Hindlimb muscle (tissue), 1 donor: ENCODE measurements at places on chromosomes 2 and 18. TPM values are rescaled to one million over a fixed set of nuclear protein-coding genes. Genes with fewer than 3 reads are reported as not detected.

DNA sequence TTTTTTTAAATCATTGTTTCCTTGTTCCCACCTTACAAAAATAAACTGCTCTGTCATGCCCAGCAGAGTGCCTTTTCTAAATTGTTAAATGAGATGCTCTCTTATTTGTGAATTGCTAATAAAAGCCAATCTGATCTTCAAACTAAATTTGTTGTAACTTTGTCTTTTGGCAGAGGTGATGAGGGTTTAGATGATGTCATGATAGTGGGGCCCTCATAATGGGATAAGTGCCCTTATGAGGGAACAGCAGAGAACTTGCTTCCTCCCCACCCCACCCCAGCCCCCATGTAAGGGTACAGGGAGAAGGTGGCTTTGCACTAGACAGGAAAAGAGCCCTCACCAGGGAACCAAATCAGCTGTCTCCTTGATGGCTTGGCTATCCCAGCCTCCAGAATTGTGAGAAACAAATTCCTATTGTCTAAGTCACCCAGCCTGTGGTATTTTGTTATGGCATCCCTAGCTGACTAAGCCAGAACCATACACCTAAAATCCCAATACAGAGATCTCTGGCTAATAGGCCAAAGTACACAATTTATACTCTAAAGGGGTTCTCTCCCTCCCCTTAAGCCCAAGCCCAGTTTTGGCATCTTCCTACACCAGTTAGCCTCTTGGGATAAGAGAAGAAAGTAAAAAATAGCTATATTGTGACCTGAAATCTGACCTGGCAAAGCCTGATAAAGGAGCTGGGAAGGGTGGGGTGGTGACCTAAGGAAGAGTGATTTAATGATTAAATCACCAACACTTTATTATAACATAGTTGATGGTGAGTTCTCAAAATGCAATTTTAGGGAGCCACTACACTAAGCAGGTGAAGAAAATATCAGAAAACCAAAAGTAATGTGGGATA lies 40.3 kb upstream of the HNRNPA3 start:
- no peak for DNase-seq

GRCh38 chr2:72630767-72631166 lies 195.1 kb downstream of the EXOC6B start:
- DNase-seq, result no peak

WNT6 gene
- polyA plus RNA-seq, result 0.45 TPM

GRCh38 chr18:58599106-58599505 lies 29.8 kb downstream of the ALPK2 start:
- DNase-seq, result no peak

DNA sequence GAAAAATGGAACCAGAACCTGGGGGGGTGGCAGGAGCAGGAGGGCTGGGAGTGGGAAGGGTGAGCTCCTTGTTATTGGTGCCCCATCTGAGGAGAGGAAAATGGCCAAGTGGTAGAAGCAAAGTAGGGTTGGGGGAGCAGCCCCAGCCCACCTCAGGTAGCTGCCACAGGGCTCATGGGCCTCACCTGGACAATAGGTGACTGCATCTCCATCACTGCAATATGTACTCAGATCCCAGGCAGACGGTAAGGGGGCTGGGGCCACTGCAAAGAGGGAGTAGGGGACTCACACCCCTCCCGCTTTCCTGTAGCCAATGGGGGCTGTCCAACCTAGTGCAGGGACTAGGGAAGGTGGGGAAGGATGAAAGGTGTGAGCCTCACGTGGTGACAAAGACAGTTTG lies 4.2 kb downstream of the C2orf81 start:
- DNase-seq, result no peak

ACTR1B gene
- 50.4 TPM for polyA plus RNA-seq

DNA sequence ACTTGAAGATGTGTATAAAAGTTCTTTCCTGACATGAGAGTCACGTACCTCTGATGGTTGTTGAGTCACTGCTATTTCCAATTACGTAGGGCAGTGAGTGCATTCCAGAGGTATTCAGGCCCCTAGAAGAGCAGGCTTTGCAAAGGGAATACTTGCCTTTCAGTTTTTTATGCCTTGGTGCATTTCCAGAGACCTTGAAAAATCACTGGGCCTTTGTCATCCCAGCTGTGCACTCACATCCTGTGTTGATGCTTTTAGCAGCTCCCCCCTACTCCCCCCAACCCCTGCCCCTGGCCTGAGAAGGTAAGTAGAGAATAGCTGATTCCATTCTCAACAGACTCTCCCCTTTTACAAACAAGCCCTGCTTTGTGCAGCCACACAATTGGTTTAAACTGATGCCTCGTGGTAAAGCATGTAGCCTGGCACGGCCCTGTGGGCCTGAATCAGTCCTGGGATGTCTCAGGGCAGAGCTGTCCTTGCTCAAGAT lies 174.2 kb downstream of the PRPF40A start:
- peak; percentile 75 for DNase-seq

DNA sequence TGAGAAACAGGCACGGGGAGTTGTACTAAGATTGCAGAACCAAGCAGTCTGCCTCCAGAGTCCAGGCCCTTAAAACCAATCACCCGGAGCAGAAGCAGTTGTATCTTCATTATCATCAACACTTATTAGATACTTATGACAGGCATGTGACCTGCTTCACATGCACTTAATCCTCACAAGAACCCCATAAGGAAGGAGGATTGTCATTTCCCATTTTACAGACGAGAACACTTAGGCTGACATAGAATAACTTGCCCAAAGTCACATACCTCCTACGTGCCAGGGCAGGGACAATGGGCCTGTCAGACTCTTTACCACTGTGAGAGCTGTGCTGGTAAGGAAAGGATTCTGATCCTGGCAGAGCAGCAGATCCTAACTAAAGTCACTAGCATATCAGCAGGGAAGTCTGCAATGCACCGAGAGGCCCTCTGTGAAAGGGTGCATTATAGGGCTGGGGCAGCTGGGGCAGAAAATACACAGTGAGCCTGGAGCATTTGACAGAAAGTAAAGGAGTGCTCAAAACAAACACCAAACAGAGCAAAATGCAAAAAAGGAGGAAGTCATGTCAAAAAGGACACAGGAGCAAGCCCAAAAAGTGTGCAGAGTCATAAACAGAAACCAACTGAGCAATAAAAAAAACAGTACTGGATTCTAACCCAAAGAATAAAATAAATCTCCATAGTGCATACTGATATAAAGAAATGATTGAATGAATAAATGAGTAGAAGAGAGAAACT lies 55.9 kb upstream of the SP3 start:
- DNase-seq, result no peak

DNA sequence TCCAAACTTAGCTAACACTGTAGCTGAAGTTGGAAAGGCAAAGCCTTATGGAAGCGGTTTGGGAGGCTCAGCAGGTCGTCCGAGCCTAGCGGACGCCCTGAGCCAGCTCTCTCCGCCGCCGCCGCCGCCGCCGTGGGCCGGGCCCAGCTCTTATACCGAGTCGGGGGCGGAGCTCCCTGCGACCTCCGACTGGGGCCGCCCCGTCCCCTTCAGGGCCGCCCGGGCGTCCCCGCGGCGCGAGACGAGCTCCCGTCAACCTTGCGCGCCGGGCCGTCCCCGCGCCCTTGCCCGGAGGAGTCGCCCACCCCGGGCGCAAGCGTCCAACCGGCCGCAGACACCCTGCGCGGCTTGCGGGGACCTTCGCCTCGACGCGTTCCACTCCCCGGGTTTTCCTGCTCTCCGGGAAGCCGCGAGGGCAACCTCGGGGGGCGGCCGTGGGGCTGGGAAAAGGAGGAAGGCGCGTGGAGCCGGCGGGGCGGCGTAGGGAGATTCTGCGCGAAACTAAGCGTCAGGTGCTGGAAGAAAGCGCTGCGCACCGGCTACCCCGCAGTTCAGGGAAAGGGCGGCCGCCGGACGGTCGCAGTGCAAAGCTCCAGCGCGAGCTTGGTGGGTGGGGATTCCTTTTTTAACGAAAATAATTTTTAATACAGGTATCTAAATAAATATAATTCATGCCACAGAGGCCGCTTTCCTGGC lies at the start of gene SLC40A1:
Gene SLC40A1 (minus strand): TSS at position 129 of the 696 bp plus-strand sequence. CDS start 326 bp downstream, outside the sequence.
- DNase-seq, result peak; percentile 90

ZNF396 gene
- polyA plus RNA-seq, result 1.3 TPM

GRCh38 chr2:105864262-105864661 lies 119.5 kb downstream of the NCK2 start:
- DNase-seq, result no peak

GKN2 gene
- not detected for polyA plus RNA-seq

DNA sequence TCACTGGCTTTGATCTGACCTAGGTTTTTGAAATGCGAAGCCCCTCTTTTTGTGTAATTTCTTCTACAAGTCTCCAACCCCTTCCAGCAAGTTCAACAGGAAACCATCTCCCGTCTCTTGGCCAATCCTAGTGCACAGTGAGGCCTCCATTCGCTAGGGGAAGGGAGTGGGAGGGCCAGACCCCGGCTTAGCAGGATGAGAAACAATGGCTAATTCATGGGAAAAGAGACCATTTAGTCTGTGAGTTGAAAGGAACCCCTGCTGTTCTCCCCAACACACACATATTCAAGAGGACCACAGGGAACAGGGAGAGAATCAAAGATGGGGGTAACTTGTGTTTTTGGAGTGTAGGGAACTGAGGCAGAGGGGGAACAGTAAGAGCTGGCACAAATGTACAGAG lies 83.0 kb downstream of the RTN4 start:
- no peak for DNase-seq

NR4A2 gene
- 1.9 TPM for polyA plus RNA-seq

DNA sequence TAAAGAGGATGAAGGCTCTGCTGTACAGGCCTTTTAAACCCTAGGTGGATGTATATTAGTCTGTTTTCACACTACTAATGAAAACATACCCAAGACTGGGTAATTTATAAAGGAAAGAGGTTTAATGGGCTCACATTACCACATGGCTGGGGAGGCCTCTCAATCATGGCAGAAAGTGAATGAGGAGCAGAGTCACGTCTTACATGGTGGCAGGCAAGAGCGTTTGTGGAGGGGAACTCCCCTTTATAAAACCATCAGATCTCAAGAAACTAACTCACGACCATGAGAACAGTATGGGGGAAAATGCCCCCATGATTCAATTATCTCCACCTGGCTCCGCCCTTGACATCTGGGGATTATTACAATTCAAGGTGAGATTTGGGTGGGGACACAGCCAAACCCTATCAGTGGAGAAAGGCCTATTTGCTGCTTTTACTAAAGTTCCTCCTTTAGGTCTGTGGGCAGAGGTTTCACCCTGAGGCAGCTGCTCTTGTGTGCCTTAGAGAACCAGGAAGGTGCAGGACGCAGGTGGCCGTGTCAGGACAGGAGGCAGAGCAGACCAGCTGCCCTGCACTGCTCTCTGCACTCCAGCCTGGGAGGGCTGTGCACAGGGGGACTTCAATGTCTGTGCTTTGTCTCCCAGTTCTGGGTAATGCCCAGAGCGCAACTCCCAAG lies 178.8 kb upstream of the HDAC4 start:
- DNase-seq, result no peak

DNA sequence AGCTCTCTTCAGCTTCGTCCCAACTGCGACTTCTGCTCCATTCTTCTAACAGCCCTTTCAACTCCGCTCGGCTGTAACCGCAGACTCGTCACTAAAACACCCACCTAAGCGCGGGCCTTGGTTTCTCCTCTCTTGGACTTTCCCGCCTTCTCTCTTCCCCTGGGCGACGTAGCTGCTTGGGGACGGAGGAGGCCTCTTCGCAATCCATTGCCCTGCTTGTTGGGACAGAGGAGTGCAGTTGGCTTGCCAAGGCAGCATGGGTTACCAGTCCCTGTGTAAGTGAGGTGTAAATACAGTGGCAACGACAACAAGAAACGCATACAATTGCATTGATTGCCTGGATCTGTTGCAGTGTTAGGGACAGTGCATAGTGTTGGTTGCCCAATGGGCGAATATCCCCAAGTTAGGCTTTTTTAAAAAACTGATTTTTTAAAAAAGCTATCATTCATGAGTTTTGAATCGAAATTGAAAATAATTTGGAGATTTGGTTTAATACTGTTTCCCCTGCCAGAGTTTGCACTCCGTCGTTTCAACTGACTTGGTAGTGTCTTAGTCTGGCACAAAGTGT lies 484 bp upstream of the DARS1 start:
- no peak for DNase-seq

GRCh38 chr18:21747764-21748693 lies 7.4 kb downstream of the MIB1 start:
- DNase-seq, result no peak

- no peak for DNase-seq
Observed at GRCh38 chr2:96143848-96144480, 1.3 kb downstream of the DUSP2 start.

SLC19A3 gene
- 0.67 TPM for polyA plus RNA-seq

GRCh38 chr2:241092677-241093076 lies 9.4 kb downstream of the MTERF4 start:
- DNase-seq, result no peak

SFTPB gene
- polyA plus RNA-seq, result 0.08 TPM

ZNF892 gene
- polyA plus RNA-seq, result 2.4 TPM

GRCh38 chr2:73386342-73386868 lies 769 bp downstream of the ALMS1 start:
- DNase-seq, result no peak

DNA sequence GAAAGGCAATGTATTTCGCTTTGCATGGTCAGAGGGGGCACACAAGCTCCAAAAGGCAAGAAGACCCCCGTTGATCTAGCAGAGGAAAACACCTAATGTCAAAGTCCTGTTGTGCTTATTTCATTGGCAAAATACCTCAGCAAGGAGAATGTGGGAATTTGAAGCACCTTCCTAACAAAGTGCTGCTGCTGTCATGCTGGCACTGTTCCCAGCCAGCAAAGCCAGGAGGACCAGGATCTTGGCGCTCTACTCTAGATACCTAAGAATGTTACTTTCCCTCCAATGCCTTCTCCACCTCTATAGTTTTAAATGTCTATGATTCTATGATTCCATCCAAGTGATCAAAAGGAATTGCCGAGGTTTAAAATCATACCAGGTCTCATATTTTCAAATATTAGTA lies 867.9 kb upstream of the POU3F3 start:
- DNase-seq, result no peak

SPTBN1 gene
- polyA plus RNA-seq, result 327 TPM

ZC3H8 gene
- polyA plus RNA-seq, result 16.3 TPM

SERPINB7 gene
- 0.35 TPM for polyA plus RNA-seq

GMPPA gene
- polyA plus RNA-seq, result 26.9 TPM

DNA sequence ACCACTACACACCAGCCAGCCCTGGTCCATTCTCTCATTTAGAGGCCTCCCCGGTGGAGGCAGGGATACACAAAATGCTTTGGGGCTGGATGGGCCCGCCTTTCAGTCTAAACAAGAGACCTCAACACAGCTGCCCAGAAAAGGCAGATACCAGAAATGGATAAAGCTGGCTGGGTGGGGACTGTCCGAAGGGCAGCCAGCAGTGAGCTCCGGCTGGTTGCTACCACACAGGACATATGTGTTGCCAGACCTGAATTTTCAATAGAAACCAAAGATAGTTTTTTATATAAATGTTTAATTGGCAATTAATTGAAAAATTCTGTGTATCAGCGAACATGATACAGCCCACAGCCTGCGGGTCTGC lies 1.4 kb downstream of the GPBAR1 start:
- no peak for DNase-seq

ADAM23 gene
- polyA plus RNA-seq, result 8.2 TPM

DNA sequence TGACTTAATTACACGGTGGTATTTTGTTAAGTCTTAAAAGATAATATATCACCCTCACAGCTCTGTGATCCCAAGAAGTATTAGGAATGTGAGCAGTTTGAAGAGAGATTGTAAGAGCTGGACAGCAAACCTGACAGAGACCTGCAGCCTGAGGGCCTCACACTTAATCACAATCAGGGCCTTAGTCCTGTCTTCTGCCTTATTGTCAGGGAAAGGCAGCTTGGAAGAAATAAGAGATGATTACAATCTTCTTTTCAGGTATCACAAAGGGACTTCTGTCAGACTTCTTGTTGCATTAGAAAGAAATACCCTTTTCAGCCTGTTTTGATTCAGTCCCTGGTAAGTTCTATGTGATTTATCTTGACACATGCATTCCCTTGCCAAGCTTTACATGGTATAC lies 1433.8 kb upstream of the SLC39A10 start:
- DNase-seq, result no peak

PSMA8 gene
- polyA plus RNA-seq, result not detected
